AG04450 (cell line): ENCODE measurements at places on chromosomes 1 and 21.

- DNase-seq = no peak
These were observed 91.7 kb downstream of the TBX15 start for GRCh38 chr1:118896416-118896815.

DNA sequence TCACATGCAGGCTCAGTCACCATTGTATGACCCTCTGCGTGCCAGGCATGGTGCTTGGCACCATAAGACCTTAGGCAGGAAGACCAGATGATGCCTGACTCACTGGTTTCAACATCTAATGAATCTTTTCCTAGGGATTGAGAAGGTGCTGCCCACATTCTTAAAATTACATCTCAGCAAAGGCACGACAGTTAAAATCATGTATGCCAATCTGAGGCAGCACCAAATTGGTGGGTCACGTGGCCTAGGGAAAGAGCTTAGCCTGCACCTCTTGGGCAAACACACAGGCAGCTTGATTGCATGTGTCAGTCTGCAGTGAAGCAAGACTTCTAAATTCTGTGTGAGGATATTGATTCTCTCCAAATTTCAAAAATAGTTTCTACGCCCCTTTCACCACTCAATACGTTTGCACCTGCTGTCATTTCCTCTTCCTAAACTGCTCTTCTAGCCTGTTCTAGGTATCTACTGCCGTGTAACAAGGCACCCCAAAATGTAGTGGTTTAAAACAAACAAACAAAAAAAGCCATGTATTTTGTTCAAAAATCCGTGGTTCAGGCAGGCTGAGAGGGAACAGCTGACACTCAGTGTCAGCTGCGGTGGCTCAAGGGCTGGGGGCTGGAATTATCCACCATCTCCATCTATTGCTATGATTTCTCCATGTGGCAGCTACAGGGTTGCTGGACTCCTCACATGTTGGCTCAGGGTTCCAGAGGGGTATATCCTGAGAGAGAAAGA, 160.2 kb upstream of the FGGY start:
- no peak for DNase-seq

- DNase-seq = no peak
These were observed 233.5 kb upstream of the SGIP1 start for GRCh38 chr1:66300280-66300971.

GRCh38 chr1:210074904-210075303, 136.9 kb downstream of the SYT14 start:
- no peak for DNase-seq

DNA sequence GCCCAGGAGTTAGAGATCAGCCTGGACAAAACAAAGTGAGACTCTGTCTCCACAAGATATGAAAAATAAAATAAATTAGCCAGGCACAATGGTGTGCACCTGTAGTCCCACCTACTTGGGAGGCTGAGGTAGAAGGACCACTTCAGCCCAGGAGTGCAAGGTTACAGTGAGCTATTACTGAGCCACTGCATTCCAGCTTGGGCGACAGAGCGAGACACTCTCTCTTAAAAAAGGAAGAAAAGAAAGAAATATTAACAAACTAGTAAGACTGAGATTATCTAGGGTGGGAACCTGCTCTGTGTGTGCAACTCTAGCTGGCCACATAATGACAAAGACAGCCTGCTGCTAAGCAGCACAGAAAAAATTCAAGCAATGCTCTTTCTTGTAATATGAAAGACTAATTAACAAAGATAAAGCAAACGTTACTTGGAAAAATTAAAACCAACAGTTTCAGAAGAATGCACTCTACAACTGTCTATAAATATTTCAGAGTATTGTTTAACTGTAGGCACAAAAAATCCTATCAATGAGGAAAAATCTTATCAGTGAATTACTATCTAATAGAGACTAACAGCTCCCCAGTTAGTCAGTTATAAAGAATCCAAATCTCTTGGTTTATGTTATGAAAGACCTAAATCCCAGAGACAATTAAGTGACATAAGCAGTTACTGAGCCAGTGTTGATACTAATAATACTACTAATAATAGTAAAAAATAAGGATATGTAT, 74.5 kb downstream of the ENAH start:
- no peak for DNase-seq

- DNase-seq = no peak
These were observed 156.3 kb downstream of the VPS13D start for GRCh38 chr1:12386130-12386529.

- no peak for DNase-seq
These were observed 128.2 kb downstream of the RYR2 start for GRCh38 chr1:237170149-237170548.

GRCh38 chr1:94773296-94773809, 46.8 kb upstream of the SLC44A3 start:
- no peak for DNase-seq

- no peak for DNase-seq
These were observed 122.0 kb upstream of the B3GALT2 start for GRCh38 chr1:193308438-193308837.

- DNase-seq = peak; percentile 91
These were observed 161.6 kb upstream of the PTBP2 start for GRCh38 chr1:96559707-96560596.

- no peak for DNase-seq
These were observed 520 bp downstream of the ZBTB17 start for GRCh38 chr1:15975358-15975804.

- no peak for DNase-seq
These were observed 2.2 kb upstream of the ARHGAP30 start for GRCh38 chr1:161071886-161072371.

DNA sequence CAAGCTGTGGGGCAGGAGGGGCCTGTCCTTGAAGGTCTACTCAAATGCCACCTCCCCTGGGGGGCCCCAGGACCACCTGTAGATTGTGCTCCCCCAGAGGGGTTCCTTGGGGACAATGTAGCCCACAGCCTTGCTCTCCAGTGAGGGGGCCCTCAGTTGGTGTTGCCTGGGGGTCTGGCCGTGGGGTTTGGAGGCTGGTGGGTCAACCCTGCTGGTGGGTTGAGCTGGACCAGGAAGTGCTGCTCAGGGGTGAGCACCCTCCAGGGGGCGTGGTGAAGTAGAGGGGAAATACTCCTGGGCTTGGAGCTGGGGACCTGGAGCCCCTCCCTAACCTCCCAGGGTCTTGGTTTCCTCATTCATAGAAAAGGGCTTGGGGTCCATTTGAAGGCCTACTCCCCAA, 143.6 kb upstream of the WNT4 start:
- DNase-seq = no peak

DNA sequence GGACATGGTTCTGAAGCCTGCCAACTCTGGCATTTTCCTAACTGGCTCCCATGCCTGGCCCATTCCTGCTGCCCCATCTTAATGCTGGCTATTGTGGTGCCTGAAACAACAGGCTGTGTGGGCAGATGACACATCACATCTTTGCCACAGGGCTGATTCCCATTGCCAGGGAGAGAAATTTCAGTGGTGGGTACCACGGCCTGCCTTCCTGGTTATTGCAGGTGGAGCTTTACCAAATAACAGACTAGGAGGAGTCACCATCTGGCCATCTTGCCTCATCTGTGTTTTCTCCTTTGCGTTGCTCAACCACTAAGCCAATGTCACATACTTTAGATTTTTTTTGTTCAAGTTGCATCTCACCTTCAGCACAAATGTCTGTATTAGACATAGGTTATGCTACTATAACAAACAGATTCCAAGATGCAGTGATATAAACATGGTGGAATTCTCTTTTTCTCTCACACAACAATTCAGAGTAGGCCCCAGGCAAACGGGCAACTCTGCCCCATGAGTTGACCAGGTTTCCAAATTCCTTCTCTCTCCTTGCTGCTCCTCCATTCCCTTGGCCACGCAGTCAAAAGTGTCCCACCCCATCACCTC, 14.1 kb downstream of the CDA start:
- DNase-seq = no peak

GRCh38 chr1:171563675-171564074, 58.4 kb upstream of the MYOCOS start:
- DNase-seq = peak; percentile 32

DNA sequence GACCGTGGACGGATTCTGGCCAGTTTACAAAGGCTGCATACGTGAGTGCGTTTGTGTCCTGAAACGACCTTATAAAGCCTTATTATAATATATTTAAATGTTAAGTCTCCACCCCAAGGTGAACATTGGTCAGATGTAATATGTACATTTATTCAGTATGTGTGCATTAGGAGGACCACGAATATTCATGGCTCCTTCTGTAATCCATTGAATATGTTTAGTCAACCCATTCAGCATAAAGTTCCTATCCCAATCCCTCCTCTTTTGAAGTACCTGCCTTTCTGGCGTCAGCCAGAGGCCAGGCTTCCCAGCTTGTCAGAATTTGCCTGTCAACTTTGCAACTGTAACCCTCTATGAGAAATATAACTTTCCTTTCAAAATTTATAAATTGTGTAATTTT, 10.4 kb upstream of the FLG start:
- DNase-seq = no peak

- no peak for DNase-seq
These were observed 63.3 kb upstream of the ARTN start for GRCh38 chr1:43870306-43870705.

- no peak for DNase-seq
These were observed 138.9 kb downstream of the HMGB4 start for GRCh38 chr1:34002810-34003209.

DNA sequence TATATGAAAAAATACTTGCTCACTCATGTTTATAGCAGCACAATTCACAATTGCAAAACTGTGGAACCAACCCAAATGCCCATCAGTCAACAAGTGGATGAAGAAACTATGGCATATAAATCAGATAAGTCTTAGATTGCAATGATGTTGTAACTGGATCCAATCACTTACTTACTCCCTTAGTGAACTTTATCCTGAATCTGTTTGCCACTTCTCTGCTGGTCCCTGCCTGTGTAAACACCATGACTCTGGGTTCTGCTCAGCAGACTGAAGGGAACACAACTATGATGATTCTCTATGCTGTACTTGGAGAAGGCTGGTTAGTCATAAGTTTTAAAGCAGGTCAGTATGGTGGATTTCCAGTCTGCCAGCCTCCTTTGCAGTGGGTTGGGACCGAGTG, 391.2 kb downstream of the RWDD3 start:
- no peak for DNase-seq

GRCh38 chr1:230858918-230859729, 9.2 kb downstream of the C1orf198 start:
- peak; percentile 42 for DNase-seq

- DNase-seq = no peak
These were observed 41.8 kb downstream of the TTC39A start for GRCh38 chr1:51288578-51288977.

DNA sequence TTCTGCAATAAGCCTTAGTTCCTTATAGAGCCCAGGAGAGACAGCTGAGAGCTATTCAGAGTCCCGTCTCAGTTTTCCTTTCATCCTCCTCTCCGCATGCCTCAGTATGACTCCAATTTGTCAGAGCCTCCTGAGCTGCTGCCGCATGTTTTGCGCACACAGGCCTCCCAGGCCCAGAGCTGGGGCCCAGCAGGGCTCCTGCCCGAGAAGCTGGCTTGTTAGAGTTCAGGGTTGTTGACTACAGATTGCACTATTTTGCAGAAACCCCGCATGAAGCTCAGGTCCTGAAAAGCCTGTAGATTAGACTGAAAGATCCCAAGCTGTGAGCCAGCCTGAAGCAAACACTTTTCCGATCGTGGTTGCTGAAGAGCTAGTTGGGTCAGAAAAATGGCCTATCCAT, 51.5 kb downstream of the IGSF5 start:
- no peak for DNase-seq

GRCh38 chr1:218447010-218447689, 102.0 kb downstream of the TGFB2 start:
- no peak for DNase-seq

GRCh38 chr21:44498280-44499210, 41.5 kb downstream of the KRTAP10-1 start:
- no peak for DNase-seq

DNA sequence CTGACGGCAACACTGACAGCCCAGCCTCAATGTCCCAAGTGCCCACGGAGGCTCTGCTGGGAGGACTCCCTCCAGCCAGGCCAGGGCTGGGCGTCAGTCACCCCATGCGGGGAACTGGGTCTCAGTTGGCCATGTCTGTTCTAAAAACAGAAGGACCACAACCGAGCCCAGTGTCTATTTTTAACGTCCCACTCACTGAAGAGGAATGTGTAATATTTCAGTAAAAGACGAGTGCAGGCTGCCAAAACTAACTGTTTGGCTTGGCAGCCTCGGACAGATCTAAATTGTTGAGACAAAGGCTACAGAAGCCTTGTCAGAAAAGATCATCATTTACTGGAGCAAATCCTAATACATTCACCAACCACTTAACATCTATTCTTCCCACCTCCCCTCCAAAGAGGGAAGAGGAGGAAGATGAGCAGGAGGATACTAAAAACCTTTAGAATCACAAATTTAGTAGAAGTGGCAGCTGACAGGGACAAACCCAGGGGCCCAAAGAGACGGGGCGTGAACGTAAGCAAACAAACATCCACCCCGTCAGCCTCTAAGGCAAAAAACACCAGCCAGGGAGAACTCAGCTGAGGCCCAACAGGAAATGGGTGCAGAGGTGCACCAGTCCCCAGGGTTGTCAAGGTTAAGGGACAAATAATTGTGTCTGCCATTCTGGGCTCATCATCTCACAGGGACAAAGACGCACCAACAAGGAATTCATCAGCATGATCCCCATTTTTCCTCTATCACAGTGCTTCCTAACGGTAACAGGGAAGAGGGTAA, 18.7 kb downstream of the C1orf198 start:
- peak; percentile 80 for DNase-seq

DNA sequence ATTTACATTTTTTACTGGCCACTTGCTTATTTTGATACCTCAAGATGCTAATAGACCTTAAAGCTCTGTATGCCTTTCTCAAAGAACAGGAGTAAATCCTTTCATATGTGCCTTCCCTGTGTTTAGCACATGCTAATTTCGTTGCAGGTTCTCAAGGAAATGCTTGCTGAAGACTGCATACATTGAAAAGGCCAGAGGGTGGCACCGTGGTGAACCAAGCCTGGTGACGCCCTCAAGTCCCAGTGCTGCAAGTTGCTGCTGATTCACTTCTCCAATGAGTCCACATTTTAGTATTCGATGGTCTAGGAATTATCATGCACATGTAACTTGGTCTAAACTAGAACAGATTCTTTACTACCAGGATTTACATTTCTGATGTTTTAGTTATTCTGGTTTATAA, 94.1 kb downstream of the CLDN17 start:
- DNase-seq = no peak

DNA sequence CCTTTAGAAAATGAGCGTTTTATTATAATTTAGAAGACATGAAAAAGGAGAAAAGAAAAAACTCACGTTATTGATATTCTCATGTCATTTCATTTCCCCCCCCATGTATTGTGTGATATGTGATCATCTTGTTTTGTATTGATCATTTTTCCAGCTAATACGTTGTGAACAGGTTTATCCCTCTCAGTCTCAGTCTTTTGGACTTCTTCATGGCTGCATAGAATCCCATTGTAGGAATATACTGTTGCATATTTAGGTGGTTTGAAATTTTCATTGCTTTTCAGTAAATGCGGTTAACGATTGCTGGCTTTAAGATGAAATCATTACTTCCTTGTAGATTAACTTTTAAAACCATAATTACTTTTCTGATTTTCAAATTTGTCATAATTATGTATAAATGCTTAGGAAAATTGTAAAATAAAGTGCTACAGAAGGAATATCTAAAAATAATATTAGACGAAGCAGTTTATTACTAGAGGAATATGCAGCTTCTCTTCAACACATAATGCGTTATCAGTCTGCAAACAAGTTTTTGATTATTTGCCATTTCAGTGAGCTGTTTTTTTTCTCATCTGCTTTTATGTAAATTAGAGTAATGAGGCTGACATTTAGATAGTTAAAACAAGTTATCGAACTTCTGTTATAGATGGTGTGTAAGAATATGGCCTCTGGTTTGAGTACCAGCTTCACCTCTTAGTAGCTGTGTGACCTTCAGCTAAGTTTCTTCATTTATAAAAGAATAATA, 1.8 kb downstream of the SON start:
- DNase-seq = no peak
